ENCODE measurements at places on chromosomes 7 and 10.

- no peak for DNase-seq
Measured at GRCh38 chr7:105618016-105618296, 36.7 kb upstream of the EFCAB10 start.

DNA sequence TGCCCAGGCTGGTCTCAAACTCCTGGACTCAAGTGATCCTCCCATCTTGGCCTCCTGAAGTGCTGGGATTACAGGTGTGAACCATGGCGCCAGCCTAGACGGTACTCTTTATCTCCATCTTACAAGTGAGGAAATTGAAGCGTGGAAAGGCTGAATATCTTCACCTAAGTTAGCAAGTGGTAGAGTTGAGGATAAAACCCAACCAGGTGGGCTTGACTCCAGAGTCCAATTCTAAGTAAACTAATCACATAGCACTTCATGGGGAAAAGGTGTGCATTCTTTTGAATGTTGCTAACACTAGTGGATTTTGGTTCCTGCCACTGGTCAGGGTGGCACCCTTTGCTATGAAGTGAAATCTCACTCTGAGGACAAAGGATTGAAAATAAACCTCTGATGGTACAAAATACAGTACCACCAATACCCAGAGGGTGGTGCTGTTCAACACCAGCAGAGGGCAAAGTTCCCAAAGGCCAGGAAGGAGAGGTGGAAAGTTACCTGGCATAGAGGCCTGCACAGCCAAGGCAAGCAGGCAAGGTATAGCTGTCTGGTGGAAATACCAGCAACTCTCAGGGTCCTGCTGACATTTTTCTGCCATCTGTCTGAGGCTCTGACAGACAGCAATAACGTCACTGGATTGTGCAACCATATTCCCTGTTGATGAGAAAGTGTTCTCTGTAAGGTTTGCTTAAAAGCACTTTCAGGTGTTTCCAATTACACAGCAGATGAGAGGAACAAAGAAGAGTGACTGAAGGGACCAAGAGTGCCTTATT, 17.6 kb downstream of the ZDHHC16 start:
- DNase-seq = peak; percentile 29

DNA sequence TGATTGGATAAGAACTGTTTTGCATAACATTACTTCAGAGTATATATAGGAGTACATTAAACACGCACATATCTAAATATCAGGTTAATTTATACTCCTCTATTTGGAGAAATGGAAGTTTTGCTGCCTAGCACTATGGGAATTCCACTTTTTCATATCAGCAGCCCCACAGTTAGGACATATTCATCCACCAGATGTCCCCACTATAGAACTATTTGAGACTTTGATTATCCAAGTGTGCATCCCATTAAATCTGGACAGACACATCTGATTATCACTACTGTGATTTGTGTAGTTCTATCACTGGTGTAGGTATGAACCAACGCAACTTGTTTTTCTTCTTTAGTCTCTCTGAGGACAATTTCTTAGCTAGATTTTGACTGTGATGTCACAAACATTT, 345.7 kb downstream of the THSD7A start:
- DNase-seq = no peak

DNA sequence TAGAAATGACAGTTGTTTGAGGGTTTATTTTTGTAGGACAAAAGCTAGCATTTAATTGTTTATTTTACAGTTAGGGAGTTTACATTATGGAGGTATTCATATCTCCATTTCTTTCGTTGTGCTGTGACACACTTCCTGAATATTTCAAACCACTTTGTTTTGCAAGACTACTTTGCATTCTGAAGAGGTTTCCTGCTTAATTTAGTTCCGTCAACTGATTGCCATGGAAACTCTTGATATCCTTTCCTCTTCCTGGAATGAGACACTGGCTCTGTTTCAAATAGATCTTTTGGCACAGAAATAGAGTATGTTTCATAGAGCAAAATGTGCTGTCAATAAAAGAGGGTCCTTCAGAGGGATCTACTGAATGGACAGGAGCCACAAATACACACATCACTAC, 159.5 kb upstream of the AGR3 start:
- DNase-seq = no peak

DNA sequence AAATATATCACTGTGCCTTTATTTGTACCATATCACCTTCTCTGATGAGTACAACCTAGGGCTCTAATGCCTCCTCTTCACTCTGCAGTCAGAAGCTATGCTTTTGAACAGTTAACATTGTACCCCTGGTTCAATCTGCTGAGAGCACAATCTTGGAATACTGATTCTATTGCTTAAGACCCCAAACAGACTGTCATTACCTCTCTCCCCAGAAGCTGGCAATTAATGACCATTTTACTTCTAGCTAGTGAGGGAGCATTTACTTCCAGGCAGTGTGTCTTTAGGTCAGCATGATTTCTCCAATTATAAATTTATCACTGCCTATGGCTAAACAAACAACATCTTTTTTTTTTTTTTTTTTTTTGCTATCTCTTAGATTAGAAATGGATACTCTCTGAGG, 36.0 kb upstream of the SPOCK2 start:
- no peak for DNase-seq

DNA sequence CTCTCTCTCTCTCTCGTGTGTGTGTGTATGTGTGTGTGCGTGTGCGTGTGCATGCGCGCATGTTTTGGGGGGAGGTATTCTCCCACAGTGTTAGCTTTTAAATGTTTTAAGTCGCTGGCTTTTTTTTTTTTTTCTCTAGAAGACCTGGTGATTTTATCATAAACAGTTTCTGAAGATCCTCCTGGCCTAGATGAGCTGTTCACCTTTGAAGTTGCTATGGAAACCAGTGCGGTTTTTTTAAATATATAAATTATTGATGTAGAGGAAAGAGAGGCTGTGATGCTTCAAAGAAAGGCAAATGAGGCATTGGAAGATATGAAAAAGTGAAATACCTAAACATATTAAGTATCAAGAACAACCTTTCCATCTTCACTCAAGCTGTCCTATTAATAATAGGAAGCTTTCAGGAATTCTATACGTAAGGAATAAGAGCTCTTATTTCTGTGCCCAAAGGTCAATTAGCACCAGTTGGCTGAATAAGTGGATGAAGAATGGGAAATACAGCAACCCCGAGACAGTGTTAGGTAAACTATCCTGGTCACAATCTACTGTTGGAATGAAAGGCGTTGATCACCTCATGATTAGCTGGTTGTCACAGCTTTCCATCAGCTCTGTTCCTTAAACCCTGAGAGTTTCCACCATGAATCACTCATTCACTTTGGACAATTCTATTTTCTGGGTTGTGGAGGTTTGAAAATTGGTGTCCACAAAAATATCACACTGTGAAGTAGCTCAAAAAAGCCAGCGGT, 66.5 kb upstream of the SLC35G1 start:
- DNase-seq = no peak

DNA sequence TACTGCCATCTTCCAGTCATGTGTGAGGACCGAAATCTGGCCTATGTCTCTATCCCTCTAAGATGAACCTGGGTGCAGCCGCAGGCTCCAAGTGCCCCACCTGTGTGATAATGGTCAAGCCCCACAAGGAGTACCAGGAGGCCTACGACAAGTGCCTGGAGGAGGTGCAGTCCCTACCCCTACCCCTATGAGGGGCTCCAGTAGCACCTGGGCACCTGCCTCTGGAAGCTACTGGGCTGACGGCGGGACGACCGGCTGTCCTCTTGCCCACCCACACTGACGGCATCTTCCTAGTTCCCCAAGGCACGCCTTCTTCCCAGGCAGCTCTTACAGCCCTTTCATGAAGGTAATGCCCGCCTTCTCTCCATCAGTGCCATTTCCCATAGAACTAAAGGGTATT, 47.4 kb downstream of the HOXA1 start:
- DNase-seq = no peak

DNA sequence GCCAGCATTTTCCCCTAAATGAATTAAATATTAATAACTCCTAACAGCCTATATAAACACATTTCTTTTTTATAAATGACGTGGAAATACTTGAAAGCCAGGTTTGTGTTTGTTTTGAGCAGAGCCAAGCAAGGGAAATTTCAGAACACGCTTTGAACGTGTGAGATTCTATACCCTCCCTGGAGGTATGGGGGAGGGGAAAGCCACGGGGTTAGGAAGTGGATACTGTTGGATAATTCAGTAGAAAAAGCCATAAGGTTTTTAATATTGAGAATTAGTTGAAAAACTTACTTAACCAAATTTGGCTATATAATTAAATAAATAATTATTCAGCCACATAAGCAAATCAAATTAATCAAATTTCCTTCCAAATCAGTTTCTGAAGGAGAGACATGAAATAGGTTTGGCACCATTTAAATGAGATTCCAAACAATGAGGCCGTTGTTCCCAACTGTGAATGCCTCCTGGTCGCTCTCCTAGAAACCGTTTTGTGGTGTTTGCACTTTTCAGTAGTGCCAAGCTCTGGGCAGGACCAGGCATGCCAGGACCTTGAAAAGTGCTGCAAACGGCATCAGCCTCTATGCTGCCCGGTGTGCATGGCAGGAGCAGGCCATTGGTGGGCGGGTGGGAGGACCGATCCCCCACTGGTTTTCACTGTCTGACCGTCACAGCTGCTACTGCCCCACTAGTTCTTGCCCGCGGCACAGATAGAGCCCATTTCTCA, 88.1 kb downstream of the SEPTIN14 start:
- no peak for DNase-seq

GRCh38 chr7:35584990-35585389, 109.9 kb downstream of the HERPUD2 start:
- no peak for DNase-seq

DNA sequence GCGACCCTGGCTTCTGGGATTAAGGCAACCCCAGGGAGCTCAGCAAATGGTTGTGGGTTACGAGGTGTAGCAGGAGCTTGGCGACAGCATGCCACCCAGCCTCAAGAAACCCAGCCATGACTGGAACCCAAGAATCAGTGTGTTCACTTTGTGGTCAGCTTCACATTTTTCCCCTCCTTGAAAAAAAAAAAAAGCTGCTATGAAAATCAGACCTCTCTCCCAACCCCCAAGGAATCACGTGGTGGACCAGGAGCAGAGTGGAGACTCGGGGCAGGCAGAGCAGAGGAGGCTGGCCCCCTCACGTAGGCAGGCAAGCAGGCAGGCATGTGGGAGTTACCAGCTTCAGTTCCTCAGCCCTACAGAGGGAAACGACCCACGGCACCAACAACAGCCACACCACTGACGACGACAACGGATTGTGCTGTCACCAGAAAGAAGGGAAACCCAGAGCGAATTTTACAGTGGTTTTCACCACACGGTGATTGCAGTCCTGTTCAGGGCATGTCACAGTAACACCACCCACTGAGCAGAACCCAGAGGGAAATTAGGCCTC, 203.4 kb downstream of the SLC25A13 start:
- no peak for DNase-seq

- DNase-seq = no peak
Measured at GRCh38 chr7:116851671-116852070, 10.7 kb upstream of the CAPZA2 start.

GRCh38 chr7:28732071-28732869, 225.9 kb downstream of the TRIL start:
- no peak for DNase-seq

DNA sequence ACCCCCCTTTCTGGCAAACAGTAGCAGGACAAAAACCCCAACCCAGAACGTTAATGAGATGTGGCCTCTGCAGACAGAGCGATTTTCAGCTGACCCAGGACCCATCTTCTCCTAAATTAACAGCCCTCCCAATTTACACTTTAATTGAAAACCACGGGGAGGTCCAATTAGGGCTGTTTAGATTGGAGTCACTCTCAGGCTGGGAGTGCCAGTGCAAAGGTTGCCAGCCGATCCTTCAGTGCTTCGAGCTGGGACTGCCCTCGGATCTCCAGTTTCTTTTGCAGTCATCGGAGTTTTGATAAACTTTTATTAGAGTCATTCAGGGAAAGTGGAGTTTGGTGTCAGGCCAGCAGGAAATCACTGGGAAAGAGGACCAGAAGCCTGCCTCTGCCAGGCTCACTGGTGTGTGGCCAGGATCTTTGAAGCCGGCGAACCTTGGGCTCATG, 108.0 kb downstream of the DOCK1 start:
- no peak for DNase-seq

DNA sequence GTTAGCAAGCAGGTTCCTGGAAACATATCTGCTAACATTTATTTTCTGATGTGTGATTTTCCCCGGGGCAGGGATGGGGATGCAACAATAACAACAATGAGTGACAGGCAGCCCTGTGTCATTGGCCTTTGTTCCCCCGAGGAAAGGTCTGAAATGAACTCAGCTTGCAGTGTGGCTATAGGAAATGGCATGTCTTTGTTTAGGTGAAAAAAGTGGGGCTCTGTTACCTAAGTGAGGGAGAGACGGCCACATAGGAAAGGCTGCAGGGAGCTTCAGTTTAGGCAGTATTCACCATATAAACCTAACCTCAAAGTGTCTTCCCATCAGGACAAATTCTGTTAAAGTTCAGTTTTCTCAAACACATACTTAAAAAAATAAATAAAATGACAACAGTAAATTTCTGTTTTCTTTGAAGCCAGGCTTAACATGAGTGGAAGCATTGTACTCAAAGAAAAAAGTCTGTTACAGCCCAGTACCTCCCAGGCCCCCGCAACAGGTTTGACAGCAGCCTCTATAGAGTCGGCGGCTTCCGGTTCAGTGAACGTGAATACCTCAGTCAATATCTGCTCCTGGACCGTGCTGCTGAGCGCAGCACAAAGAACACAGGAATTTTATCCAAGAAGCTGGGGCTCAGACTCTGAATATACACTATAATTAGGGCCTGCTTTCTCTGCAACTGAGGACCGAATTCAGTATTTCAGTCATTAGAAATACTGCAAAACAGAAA, 168.3 kb downstream of the GLI3 start:
- no peak for DNase-seq

- no peak for DNase-seq
Measured at GRCh38 chr7:47253650-47254080, 328.2 kb downstream of the TNS3 start.

DNA sequence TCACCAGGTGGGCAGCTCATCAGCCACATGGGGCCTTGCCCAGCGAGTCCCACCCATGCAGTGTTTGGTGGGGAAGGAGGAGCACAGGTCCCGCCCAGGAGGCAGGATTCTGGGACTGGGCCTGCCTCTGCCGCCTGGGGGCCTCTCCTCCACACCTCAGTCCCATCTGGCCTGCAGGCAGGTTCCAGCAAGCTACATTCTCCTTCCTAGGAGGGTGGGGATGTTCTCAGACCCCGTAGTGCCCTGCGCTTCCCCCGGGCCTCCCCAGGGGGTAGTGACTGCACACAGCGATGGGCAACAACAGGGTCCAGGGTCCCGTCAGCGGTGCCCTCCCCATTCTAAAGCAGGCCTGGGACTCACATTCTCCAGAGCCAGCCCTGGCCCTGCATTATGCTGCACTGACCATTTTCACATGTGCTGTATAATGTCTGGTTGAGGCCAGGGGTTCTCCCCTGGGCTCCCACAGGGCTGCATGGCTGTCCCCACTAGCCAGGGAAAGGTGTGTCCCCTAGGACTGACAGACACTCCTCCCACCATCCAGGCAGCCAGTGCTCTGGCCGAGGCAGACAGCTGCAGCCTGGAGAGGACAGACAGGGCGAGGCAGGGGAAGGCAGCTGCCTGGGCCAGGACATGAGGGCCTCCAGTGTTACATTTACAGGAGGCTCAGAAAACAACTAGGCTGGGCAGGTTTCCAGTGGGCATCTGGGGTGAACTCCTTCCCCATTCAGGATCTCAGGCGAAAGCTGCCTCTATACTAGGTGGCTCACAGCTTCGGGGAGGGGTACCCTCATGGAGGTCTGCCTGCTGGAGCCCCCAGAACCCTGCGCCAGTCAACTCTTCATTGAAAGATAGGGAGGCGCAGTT, 9.3 kb downstream of the RASGEF1A start:
- DNase-seq = no peak

- no peak for DNase-seq
Measured at GRCh38 chr7:98162758-98163157, 48.5 kb upstream of the BHLHA15 start.

GRCh38 chr7:131538813-131539179, 17.6 kb downstream of the PODXL start:
- no peak for DNase-seq

All from activated T-cell treated with anti-CD3 and anti-CD28 coated beads for 4 hours (primary cell).